ENCODE measurements at places on chromosomes 6 and 20. TPM values are rescaled to one million over a fixed set of nuclear protein-coding genes. Genes with fewer than 3 reads are reported as not detected.

BLTP3A gene
- polyA plus RNA-seq = 10.2 TPM

EPPIN gene
- polyA plus RNA-seq = not detected

PKHD1 gene
- not detected for polyA plus RNA-seq

SLC12A5 gene
- polyA plus RNA-seq = 53.1 TPM

STMN3 gene
- polyA plus RNA-seq = 268 TPM

SCUBE3 gene
- polyA plus RNA-seq = 7.3 TPM

SRXN1 gene
- 7.5 TPM for polyA plus RNA-seq

GABRR2 gene
- polyA plus RNA-seq = 0.31 TPM

OPRL1 gene
- polyA plus RNA-seq = 18.4 TPM
